ENCODE measurements at places on chromosomes 12 and 14. TPM values are rescaled to one million over a fixed set of nuclear protein-coding genes. Genes with fewer than 3 reads are reported as not detected.

CIROP gene
- not detected for total RNA-seq

KLRG1 gene
- 0.38 TPM for total RNA-seq

GSC gene
- 0.85 TPM for total RNA-seq

EGLN3 gene
- total RNA-seq: 0.19 TPM

POTEG gene
- not detected for total RNA-seq

DIO3 gene
- total RNA-seq: not detected

CLEC4C gene
- total RNA-seq: not detected

KRT72 gene
- total RNA-seq: not detected

FGF6 gene
- total RNA-seq: not detected

GDF3 gene
- total RNA-seq: not detected

DAO gene
- not detected for total RNA-seq

SDS gene
- total RNA-seq: not detected

PRR4 gene
- total RNA-seq: 0.28 TPM

TSPAN19 gene
- total RNA-seq: not detected

SYCP3 gene
- 0.85 TPM for total RNA-seq

LIN7A gene
- 36.6 TPM for total RNA-seq

TAS2R14 gene
- 3.7 TPM for total RNA-seq

CMKLR1 gene
- total RNA-seq: under 0.01 TPM

SLC5A8 gene
- total RNA-seq: not detected

A2M gene
- 11.8 TPM for total RNA-seq

SIX6 gene
- total RNA-seq: not detected

TPH2 gene
- total RNA-seq: not detected

KRT3 gene
- total RNA-seq: not detected

FIGNL2 gene
- 0.28 TPM for total RNA-seq

PIWIL1 gene
- not detected for total RNA-seq

TMEM119 gene
- 15.8 TPM for total RNA-seq

BICDL1 gene
- 0.38 TPM for total RNA-seq

RFX4 gene
- total RNA-seq: not detected

SERPINA10 gene
- total RNA-seq: under 0.01 TPM

ACRBP gene
- total RNA-seq: under 0.01 TPM

TEX52 gene
- not detected for total RNA-seq

DNAI7 gene
- total RNA-seq: 0.28 TPM

RDH12 gene
- total RNA-seq: not detected

ACSS3 gene
- 6.3 TPM for total RNA-seq

KRT7 gene
- 80.3 TPM for total RNA-seq

ZNF384 gene
- total RNA-seq: 9.0 TPM

TAS2R42 gene
- not detected for total RNA-seq

LRP1-AS gene
- not detected for total RNA-seq

SIX1 gene
- total RNA-seq: 0.38 TPM

SYNDIG1L gene
- total RNA-seq: under 0.01 TPM

CEBPE gene
- not detected for total RNA-seq

ZDHHC22 gene
- total RNA-seq: not detected

P3H3 gene
- total RNA-seq: 124 TPM
